ENCODE measurements at places on chromosomes 1 and 21.

GRCh38 chr1:86175756-86176155 is 19.2 kb upstream of the COL24A1 start:
- no peak for DNase-seq

DNA sequence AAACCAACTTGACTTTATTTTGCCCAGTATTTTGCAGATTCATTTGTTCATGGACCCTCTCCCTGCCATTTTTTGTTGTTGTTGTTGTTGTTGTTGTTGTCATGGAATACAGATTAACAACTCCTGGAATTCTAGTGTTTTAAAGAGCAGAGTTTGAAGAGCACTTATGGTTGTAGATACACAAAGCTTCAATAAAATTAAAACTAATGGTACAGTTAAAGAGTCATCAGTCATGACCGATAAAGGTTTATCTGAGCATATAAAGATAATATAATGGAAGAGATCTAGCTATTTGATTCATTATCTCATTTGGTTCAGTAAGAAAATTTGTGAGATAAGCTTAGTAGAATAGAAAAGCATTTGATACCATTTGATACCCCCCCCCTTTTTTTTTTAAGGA is 21.8 kb downstream of the NEK7 start:
- DNase-seq, result no peak

DNA sequence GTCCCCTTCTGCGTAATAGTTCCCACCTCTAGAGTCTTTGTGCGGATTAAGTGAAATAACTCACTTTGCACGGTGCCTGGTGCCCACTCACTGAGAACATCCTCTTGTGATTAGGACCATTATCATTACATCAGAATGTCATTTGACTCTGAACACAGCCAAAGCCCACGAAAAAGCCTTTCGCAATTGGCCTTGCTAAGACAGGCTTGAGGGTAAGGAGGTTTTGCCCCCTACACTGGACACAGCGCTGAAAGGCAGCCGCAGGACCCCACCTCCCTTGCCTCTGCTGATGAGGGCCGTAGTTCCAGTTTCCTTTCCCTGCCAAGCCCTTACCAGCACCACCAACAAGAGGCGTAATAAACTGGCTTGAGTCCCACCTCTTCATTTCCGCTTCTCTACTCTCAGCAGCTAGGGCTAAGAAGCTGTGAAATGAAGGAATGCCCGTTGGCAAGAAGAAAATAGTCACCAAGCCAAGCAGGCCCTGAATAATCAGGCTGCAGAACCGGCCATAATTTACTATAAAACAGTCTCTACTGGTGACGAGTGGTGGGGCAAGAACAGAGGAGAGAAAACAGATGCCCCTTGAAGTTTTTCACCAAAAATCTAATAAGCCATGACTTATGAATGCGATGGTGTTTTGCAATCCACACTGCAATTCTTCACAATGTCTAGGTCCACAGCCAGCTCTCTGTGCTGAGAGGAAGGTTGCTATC is 53.1 kb downstream of the SH3GLB1 start:
- peak; percentile 41 for DNase-seq

DNA sequence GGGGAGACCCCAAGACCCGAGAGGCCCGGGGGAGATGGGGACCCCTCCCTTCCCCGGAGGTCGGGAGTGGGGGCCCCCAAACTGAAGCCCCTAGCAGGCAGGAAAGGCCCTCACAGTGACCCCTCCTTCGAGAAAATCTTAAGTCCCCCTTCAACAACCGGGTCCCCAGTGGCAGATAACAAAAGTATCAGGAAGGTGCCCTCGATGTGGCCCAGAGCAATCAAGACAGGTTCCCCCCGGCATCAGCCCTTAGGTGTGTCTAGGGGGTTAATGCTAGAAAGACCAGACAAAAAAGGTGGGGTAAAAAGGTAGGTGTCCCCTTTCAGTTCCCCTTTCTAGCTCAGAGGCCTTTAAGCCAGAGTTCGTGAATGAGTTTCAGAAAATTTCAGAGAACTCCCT is 282 bp upstream of the ECE1 start:
- DNase-seq, result no peak

DNA sequence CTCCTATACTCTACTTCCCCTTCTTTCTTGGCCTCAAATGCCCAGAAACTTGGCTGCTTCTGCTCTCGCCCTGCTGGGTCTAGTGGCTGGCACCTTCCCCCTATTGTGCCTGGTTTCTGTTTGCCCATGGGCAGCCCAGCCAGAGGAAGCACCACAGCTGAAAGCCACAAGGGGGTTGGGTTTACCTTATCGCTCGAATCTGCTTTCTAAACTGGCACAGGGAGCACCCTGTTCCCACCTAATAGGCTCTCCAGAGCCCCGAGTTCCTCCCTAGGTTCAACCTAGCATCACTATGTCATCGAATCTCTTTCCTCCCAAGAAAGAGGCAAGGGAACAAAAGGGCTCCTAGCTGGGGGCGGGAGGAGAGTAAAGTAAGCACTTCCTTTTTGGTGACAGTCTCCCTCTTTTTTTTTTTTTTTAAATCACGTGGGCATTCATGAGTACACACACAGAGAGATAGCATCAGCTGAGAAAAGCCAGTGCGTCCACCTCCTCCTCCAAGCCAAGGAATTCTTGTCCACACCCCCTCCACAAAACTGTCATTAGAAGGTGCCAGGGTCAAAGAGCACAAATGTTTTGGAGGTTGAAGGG is 72.8 kb downstream of the PLEKHA6 start:
- peak; percentile 33 for DNase-seq

GRCh38 chr1:96723936-96724335 is 2.4 kb downstream of the PTBP2 start:
- DNase-seq, result no peak

DNA sequence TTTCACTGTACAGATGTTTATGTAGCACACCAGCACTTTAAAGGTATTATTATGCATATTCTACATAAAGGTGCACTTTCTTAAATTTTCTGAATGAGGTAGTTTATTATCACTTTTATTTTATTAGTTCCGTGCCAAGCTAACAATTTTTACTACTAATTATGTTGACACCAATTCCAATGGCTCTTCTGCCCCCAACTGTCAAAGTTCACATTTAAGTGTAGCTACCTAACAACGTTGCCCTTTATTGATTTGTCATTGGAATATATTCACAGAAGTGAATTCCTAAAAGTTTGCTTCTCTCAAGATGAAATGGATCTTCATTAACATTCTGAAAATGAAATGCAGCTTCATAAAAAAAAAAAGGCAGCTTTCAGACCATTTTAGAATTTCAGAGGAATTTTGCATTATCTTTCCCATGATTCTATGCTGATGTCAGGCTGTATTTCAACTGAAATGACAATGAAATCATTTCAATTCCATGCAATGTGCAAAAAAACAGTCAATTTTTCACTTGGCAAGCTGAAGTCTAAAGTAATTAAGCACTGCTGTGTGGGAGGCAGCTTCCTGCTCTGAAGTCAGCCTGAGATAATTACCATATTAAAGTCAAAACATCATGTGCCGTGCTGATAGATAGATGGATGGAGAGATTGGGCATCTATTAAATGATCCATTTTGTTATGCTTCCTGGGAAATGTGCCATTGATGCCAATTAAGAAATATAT is 229.2 kb downstream of the TTLL7 start:
- no peak for DNase-seq

GRCh38 chr1:57378534-57378933 is 45.3 kb downstream of the DAB1 start:
- DNase-seq, result no peak

DNA sequence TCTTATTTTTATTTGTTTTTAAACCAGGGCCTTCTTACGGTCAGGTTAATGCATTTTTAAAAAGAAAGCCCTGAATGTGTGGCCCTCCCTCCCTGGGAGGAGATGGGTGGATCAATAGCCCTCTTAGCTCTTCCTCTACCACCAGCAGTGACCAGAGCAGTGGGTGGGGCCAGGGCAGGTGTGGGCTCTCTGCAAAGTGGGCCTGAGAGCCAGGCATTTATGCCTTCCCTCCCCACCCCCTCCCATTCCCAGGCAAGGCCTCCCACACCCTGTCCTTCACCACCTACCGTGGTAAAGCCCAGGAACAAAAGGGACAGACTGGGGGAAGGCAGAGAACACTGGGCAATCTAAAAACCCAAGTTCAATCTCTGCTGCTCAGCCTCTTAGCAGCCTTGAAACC is 63.9 kb downstream of the SSBP3 start:
- DNase-seq, result no peak
